Naive B cell (primary cell): ENCODE measurements at places on chromosomes 3 and 15.

DNA sequence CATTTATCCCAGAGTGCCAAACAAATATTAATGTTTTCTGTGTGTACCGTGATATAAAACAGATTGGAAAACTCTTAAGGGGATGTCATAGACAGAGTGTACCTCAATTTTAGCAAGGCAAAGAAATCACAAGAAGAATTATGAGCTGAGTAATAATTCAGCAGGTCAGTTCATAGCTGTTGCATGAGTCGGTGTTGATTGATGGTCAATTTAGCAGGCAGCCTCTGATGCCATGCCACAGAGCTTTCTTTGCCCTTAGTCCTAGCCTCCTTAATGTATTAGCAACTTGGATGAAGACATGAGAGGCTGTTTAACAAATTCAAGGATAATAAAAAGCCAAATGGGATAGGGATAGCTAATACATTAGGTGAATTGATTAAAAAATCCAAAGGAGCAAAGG, 6.8 kb downstream of the SLC35A5 start:
- no peak for DNase-seq

GRCh38 chr15:37124331-37124730, 24.0 kb upstream of the MEIS2 start:
- DNase-seq, result no peak

- no peak for DNase-seq
These were observed 168.0 kb upstream of the NDN start for GRCh38 chr15:23854912-23855659.

DNA sequence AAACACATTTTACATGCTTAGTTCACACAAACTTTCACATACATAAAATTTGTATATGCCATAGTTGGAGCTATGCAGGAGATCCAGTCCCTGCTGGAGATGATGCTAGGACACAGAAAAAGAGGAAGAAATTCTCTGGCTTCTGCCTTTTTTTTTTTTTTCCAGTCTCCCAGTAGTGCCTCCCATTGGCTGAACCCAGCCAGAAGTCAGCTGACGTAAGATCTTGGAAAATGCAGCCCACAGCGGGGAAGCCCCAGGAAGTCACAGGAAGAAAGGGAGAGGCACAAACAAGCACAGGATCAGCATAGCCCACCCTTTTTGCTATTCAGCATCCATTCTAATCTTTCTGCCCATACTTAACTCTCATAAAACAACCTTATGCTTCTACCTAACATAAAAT, 38.5 kb downstream of the SCN11A start:
- DNase-seq, result no peak
